ENCODE measurements at places on chromosomes 1 and 21.

DNA sequence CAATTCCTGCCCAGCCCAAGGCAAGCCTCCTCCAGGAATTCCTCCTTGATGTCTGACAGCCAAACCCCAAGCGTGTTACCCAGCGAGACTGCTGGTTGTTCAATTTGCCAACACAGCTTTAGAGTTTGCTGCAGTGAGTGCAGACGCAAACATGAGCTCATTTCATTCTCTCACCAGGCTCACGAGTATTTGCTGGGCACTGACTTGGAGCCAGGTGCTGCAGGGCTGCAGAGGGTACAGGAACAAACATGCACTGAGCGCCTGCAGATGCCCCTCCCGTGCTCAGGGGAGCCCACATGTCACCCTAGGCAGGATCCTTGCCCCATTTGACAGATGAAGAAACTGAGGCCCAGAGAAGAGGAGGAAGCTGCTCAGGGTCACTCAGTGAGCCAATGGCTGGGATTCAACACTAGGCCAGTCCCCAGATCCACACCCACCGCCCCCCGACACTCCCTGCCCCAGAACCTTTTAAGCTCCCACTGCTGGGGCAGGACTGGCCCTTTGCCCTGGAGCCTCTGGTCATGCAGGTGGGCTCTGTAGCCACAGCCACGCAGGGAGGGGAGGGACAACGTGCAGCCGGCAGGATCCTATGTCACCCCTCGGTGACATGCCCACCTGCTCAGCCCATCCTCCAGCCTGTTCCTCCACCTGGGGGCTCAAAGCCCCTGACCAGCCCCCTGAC is 363.7 kb downstream of the MATN1 start:
- no peak for DNase-seq

DNA sequence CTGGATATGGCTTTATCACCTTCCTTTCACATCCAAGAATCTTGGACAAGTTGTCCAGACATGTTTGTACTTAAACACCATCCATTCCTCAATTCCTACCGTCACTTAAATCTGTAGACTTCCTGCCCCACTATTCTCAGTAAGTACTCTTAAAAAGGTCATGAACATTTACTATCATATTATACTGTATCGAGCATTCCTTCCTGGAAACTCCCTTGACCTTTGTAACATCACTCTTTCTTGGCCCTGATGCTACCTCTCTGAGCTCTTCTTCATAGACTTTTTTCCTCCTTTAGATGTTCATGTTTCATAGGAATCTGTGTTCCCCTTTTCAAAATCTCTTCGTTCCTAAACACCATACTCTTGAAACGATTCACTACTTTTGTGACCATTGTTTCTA is 15.5 kb downstream of the BLZF1 start:
- no peak for DNase-seq

DNA sequence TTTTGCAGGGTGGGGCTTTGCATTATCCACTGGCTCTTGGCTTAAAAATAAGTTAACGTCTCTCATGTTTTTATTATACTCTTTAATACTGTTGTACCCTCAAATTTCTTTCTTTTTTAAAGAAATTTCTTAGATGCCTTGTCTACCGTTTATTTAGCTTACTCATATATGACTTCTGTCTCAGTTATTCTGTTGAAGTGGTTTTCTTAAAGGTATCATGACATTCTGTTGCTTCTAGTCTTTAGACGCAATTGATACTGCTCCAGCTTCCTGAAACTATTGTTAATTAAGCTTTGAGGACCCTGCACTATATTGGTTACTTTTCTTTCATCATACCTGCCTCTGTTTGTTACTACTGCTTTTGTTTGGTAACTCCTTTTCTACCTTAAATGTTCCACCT is 11.7 kb downstream of the PKN2 start:
- DNase-seq, result no peak

- DNase-seq, result no peak
Observed at GRCh38 chr1:157932069-157932468, 61.4 kb upstream of the KIRREL1 start.

- no peak for DNase-seq
Observed at GRCh38 chr1:93111561-93111960, 32.5 kb downstream of the MTF2 start.

GRCh38 chr1:25040122-25040685 is 110.1 kb upstream of the RUNX3 start:
- DNase-seq, result no peak

All from 8988T (cell line).